ENCODE measurements at places on chromosomes 1 and 21.

GRCh38 chr1:218694636-218695035, 349.5 kb downstream of the TGFB2 start:
- no peak for DNase-seq

DNA sequence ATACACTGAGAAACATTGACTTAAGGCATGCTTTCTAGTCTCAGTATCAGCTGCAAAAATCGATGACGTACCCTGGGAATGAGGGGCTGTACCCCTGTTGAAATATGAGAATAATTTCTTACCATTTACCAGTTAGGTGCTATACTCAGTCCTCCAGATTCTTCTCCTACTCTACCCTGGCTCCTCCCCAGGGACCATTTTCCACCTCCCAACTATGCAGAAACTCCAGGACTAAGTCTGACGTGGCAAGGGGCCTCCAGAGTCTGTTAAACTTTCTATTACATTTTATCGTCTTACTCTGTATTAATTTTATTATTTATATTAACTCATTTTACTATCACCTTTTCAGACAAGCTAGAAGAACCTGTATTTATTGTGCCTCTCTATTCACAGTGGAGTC, 124.3 kb downstream of the CYYR1 start:
- peak; percentile 7 for DNase-seq

DNA sequence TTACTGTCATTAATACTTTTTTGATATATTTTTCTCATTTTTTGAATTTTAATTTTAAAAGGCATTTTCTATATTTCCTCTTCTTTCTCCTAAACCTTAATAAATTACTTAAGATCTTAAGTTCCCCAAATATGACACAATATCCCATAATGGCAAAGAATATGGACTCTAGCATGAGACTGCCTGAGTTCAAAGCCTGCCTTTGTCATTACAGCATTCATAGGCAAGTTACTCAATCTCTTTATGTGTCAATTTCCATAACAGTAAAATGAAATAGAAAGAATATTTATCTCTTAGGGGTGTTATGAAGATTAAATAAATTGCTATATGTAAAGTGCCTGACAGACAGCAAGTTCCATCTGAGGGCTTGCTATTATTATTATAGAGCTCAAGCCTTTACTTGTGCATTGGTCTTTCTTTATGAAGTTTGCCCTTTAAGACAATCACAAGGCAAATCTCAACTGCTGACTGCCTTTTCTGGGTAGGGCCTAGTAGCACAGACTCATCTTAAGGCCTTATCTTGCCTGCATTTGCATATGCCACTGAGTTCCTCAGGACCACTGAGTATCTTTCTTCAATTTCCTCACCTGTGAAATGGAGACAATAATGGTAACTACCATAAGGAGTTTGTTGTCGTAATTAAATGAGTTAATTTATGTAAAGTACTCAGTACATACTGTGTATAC, 231.0 kb downstream of the NRIP1 start:
- no peak for DNase-seq

DNA sequence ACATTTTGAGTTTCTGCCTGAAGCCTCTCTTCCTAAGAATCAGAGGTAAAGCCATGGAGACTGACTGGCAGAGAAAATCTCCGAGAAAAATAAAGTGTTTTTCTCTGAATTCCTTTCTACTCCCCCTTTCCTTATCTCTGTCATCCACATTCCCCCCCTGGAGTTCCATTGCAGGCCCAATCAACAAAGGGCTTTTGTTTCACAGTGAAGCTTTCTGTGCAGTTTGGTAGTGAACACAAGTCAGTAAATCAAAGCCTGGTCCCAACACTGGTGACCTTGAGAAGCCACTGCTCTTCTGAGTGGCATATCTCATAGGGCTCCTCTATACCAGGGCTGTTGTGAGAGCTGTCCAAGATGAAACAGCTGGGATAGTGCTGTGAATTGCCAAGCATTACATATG, 228.4 kb downstream of the SEC16B start:
- DNase-seq: no peak

- DNase-seq: no peak
Observed at GRCh38 chr1:36834586-36834985, 199.7 kb downstream of the GRIK3 start.

DNA sequence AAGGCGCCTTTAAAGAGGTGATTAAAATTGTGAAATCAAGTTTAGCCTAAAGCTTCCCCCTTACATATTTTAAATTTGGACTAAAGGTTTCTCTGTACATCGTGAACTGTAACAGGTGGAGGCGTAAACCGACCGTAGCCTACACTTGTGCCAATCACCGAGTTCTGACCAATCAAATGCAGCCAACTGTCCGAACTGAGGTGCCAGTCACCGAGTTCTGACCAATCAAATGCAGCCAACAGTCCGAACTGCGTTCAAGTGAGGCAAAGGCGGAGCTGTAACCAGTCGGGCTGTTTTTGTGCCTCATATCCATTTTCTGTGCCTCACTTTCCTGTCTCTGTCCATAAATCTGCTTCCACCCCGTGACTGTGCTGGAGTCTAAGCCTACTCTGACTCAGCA, 7.4 kb downstream of the TFF1 start:
- no peak for DNase-seq

GRCh38 chr1:9399510-9400424, 107.1 kb downstream of the SPSB1 start:
- peak; percentile 51 for DNase-seq

DNA sequence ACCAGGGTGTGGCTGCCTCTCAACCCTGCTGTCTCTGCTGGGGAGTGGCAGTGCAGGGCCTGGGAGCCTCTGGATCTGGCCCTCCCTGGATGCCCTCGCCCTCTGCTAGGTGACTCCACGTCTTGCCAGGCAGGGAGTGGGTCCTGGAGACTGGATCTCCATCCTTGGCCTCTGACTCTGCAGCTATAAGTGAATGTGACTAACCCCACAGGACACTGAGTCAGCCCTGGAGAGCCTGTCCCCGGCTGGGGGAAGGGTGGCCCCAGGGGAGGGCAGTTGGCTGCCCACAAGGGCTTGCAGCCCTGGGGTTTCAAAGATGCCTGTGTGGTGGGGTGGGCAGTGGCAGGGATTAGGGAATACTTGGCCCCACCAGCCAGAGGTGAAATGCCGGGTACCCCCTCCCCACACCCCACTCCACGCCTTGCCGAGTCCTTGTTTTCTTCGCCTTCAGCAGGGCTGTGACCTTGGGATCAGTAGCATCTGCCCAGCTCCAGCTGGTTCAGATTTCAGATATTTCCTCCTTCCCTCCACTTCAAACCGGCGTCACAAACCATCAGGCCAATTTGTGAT, 1.9 kb upstream of the MYBPH start:
- peak; percentile 16 for DNase-seq

- DNase-seq: no peak
Observed at GRCh38 chr21:46552865-46553379, 52.0 kb downstream of the S100B start.

DNA sequence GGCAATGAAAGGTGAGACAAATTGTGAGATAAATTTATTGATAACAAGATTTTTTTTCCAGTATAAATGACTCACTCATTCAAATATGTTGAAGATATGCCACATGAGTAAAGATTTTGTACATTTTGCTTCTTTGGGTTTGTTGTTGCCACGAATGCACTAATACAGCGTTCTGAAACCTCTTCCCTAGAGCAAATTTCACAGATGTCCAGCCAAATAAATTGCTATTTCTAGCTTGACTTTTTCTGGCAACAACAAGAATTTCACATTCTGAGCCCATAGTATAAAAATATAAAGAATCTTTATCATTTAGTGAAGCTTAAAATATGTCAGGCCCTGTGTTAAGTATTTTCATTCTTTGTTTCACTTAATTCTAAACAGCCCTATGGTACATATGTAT, 114.5 kb upstream of the COL24A1 start:
- DNase-seq: no peak

- DNase-seq: no peak
Observed at GRCh38 chr1:56979986-56980755, 14.4 kb upstream of the C8B start.
